ENCODE measurements at places on chromosomes 2 and 18.

DNA sequence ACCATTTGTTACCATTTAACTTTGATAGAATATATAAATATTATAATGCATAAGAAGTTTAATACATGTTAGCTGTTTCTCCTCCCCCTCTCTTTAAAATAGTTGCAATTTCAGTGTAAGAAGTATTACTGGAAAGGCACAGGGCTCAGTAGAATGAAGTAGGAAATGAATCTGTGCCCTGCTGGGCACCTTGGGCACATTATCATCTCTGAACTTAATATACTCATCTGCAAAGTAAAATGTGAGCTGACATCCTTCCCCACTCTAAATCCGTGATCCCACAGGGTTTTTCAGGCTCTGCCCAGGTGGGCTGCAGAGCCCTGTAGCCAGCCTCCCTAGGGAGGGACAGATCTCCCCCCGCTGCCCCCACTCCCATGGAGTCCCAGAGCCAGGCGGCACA is 56.8 kb downstream of the DPP4 start:
- no peak overlapping the region for H3K27ac ChIP-seq
- no peaks in the 10 kb centered on the region for H3K4me1 ChIP-seq
- no peaks in the 10 kb centered on the region for H3K27me3 ChIP-seq
- H3K4me3 ChIP-seq, result no peak overlapping the region

DNA sequence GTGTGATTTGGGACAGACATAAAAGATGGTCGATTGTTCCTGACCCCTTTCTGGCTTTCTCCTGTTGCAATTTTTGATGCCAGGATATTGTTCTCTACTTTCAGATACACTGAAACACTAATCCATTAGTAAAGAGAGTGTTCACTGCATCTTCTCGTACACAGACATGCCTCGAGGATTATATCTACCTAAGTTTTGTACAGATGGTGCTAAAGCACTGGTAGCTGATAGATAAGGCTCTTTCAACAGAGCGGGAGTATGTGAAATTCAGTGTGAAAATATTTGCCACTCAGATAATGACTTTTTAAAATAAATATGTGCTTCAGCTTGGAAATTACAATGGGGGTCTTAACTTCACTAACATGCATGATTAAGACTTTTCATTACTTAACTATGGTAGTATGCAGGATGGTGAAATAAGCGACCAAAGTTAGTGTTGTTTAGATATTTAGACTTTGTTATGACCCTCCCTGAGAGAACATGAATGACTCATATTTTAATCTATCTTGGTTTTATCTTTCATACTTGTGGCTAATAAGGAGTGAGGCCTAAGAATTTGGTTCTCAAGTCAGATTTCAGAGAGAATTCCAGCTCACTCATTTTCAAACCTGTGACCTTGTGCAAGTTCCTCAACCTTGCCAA is 474.9 kb downstream of the NRXN1 start:
- DNase-seq, result no peak
- H3K4me3 ChIP-seq, result no peak overlapping the region
- H3K4me1 ChIP-seq, result peaks cover 13% of the 10 kb centered on the region
- H3K27me3 ChIP-seq, result no peaks in the 10 kb centered on the region
- no peaks in the 10 kb centered on the region for H3K36me3 ChIP-seq

GRCh38 chr2:55355451-55355850 is 64.2 kb downstream of the CCDC88A start:
- no peaks in the 10 kb centered on the region for H3K27me3 ChIP-seq
- no peaks in the 10 kb centered on the region for H3K36me3 ChIP-seq
- no peak for DNase-seq
- H3K4me1 ChIP-seq, result no peaks in the 10 kb centered on the region

DNA sequence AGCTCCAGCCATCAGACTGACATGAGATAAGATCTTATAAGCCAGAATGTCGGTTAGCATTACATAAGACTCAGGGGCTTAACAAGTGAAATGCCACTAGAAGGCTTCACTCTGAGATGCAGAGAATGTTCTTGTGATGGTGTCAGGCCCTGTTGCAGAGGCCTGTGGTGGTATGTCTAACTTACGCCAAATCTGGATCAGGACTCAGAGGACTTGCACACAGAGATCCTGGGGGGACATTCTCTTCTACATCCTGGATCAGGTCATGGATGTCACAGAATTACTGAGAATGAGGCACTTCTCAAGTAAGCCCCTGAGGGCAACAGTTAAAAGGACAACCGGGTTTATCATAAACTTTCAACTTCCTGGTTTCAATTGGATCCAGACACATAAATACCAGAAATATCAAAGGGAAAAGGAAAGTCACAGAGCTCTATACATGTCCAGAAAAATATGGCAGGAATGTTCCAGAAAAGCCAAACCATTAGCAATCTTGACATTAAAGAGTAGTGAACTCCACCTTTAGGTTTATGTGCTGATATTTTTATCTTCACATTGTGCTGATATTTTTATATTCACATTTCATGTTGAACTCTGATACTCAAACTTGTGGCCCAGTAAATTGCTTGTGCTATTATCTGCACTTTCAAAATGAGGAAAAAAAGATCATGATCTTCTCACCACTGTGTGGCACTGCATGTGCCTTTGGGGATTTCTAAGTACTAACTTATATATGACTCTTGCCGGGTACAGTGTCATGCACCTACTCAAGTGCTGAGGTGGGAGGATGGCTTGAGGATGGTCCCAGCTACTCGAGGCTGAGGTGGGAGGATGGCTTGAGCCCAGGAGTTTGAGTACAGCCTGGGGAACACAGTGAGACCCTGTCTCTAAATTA is 137.5 kb upstream of the RNF152 start:
- no peaks in the 10 kb centered on the region for H3K36me3 ChIP-seq
- no peak overlapping the region for H3K4me3 ChIP-seq
- DNase-seq, result no peak
- H3K4me1 ChIP-seq, result peaks cover 4% of the 10 kb centered on the region
- H3K27ac ChIP-seq, result no peak overlapping the region

DNA sequence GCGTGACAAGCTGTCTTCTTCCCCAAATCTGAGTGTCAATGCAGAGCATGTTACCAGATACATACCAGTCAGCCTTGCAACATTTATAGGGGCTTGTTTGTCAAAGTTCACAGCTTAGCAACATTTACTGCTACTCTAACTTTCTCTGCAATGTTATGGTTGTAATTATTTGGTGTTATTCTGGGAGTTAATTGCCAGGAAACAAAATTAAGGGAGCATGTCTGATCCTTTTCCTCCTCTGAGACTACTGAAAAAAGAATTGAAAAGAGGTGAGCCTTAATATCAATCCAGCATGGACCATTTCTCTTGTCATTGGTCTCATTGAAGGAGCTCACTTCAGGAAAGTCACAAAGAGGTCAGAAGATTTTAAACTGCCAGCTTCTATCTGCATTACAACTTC is 465.6 kb upstream of the LINC00305 start:
- H3K27ac ChIP-seq, result no peak overlapping the region
- no peak overlapping the region for H3K4me3 ChIP-seq
- no peak for DNase-seq
- no peaks in the 10 kb centered on the region for H3K27me3 ChIP-seq
- H3K4me1 ChIP-seq, result no peaks in the 10 kb centered on the region

DNA sequence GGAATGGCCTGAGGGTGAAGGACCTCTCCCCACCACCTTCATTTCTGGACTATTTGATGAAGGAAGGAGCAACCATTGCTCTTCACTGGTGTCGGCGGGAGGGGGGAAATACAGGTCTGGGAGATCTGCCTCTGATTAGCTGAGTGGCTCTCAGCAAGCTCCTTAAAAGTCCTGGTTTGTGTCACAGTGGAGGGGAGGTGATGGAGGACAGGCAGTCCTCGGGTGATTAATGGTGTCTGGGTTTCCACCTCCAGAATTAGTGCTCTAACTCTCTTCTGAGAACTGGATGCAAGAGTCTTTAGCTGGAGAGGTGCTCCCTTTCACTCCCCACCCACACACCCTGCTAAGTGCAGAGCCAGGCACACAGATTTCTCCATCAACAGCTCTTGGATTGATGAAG is 83.2 kb downstream of the TTC32 start:
- H3K4me1 ChIP-seq, result peaks cover 3% of the 10 kb centered on the region
- no peak overlapping the region for H3K27ac ChIP-seq
- no peaks in the 10 kb centered on the region for H3K36me3 ChIP-seq
- no peak overlapping the region for H3K4me3 ChIP-seq
- no peaks in the 10 kb centered on the region for H3K27me3 ChIP-seq

- peaks cover 20% of the 10 kb centered on the region for H3K4me1 ChIP-seq
- no peak for DNase-seq
- H3K4me3 ChIP-seq, result no peak overlapping the region
- no peaks in the 10 kb centered on the region for H3K27me3 ChIP-seq
- peaks cover 17% of the 10 kb centered on the region for H3K36me3 ChIP-seq
- no peak overlapping the region for H3K27ac ChIP-seq
These were observed 7.9 kb downstream of the IL1RN start for GRCh38 chr2:113135317-113135716.

DNA sequence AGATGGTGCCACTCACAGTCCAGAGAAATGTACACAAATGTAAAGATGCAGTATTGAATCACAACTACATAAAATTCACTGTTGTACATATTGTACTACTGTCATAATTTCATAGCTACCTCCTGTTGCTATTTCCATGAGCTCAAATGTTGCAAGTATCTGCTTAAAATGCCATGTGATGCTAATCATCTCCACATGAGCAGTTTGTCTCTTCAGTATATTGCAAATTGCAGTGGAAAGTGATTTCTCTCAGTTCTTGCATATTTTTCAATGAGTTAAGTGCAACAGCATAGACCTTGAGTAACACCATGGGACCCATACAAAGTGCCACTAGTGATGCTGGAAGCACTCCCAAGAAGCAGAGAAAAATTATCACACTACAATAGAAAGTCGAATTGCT is 51.9 kb downstream of the MAIP1 start:
- no peak overlapping the region for H3K27ac ChIP-seq
- DNase-seq, result no peak
- H3K4me1 ChIP-seq, result peaks cover 3% of the 10 kb centered on the region
- no peaks in the 10 kb centered on the region for H3K36me3 ChIP-seq
- H3K4me3 ChIP-seq, result no peak overlapping the region

DNA sequence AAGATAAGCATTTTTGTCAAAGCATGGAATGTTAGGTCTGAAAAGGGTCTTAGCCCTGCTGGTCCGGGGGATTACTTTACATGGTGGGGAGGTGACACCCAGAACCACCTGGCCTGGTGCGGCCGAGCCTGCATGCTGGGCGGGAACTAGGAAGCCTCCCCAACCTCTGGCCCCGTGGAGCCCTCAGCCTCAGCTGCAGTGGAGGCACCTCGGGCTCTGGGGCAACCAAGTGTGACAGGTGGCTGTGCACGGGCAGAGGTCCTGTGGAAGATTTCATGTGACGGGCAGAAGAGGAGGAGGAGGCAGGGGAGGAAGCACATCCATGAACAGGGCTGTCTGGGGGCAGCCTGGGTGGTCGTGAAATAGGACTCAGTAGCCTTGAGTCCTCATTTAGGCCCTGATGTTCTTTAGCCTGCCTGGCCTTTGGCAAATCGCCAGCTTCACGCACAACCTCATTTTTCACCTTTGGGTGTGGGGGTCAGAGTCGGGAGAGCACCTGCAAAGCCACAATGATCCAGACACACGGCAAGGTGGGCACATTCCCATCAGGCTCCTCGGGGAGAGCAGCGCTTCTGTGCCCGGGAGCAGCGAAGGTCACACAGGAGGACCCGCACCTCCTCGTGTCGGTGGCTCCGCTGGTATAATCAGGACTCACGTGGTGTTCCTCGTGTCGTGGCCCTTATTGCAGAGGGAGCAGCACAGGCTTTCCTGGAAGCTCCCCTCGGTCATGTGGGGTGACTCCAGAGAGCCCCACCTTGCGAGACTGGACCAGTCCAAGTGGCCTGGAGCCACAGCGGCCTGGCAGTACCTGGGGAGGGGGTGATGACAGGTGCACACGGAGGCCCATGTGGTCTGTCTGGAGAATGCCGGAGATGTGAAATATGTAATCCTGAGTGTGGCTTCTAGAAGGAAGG is 13.9 kb downstream of the CNDP2 start:
- H3K27me3 ChIP-seq, result no peaks in the 10 kb centered on the region
- no peak for DNase-seq
- H3K36me3 ChIP-seq, result peaks cover 44% of the 10 kb centered on the region

DNA sequence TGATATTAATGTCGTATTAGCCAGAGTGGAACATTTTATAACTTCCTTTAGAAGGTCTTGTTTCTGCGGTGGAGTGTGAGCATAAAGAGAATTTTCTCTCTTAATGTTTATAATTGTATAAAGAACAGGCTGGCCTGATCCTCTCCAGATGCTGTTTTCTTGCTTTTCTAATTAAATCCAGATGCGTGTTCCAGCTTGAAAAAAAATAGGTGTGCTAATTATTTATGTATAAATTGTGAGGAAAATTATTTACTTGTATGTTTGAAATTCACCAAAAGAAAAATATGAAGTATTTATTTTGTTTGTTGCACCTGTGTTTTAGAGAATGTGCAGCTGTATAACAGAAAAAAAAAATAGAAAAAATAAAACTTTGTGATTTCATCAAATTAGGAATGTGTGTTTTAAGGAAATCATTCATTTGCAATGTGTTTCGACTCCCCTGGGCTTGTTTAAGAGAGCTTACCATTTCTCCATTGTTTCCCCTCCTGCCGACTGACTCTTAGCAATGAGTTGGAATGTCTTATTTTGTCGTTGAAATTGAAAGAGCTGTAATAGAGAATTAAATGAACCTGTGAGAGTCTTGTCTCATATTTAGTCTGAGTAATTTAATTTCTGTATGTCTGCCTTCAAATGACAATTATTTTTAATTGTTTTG is 220.1 kb upstream of the NXPH2 start:
- no peak overlapping the region for H3K4me3 ChIP-seq
- DNase-seq, result no peak
- no peak overlapping the region for H3K27ac ChIP-seq
- no peaks in the 10 kb centered on the region for H3K36me3 ChIP-seq
- H3K4me1 ChIP-seq, result peaks cover 12% of the 10 kb centered on the region

DNA sequence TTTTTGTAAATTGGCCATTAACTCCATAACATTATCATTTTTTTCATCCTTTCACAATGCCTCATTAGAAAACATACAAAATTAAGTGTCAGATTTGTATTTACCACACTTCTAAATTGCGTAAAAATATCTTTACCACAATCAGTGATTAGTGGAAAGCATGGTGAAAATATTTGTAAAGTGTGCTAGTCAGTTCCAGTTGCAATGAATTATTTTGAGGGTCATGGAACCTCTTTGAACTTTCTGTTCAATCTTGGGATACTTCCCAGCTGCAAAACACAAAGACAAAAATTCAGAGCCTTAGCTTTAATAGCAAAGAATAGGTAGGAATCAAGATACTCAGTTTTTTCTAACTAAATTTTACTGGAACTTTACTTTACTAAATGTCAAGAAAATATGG is 4.0 kb upstream of the COL3A1 start:
- H3K36me3 ChIP-seq, result no peaks in the 10 kb centered on the region
- no peaks in the 10 kb centered on the region for H3K4me1 ChIP-seq
- DNase-seq, result no peak
- no peak overlapping the region for H3K27ac ChIP-seq

GRCh38 chr2:169002161-169002738 is 28.9 kb downstream of the ABCB11 start:
- H3K27me3 ChIP-seq, result no peaks in the 10 kb centered on the region
- H3K4me3 ChIP-seq, result no peak overlapping the region
- DNase-seq, result no peak

DNA sequence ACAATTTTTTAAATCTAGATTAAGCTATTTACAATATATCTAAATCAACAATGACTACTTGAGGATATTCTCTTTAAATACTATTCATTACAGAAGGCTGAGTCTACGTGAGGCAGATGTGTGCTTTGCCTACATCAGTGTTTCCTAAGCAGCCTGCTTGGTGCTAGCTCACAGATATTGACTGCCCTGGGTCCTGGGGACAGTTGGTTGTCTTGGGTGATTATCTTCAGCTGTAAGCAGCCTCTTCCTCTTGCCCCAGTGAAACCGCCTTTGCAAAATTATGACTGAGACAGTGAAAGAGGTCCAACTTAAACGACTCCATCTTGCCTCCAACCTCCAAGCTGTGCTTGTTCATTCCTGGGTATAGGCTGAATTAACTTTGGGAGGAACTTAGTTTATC is 39.6 kb upstream of the CCDC88A start:
- no peaks in the 10 kb centered on the region for H3K27me3 ChIP-seq
- no peaks in the 10 kb centered on the region for H3K36me3 ChIP-seq
- no peaks in the 10 kb centered on the region for H3K4me1 ChIP-seq
- H3K27ac ChIP-seq, result no peak overlapping the region
